ENCODE measurements at places on chromosomes 13 and 19. TPM values are rescaled to one million over a fixed set of nuclear protein-coding genes. Genes with fewer than 3 reads are reported as not detected.

DNA sequence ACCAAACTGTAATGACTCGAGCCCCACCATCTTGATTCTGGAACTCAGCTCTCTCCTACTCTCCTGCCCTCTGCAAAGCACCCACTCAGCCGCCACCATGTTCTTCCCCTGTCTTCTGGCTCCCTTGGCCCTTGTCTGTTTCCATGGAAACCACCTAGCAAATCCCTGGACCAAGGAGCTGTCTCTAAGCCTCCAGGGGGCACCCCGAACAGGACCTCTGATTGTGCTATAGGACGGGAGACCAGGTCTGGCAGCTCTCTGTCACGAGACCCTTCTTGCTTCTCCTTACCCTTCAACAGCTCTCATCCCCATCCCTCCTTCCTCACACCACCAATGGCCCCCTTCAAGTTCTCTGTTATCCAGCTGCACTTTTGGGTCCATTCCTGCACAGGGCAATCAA, 277.7 kb upstream of the ZNF507 start:
- H3K27me3 ChIP-seq = no peaks in the 10 kb centered on the region
- no peaks in the 10 kb centered on the region for H3K36me3 ChIP-seq
- no peak overlapping the region for H3K27ac ChIP-seq
- DNase-seq = no peak
- no peaks in the 10 kb centered on the region for H3K4me1 ChIP-seq

GRCh38 chr19:1052349-1052975, 12.6 kb downstream of the ABCA7 start:
- H3K4me1 ChIP-seq = no peaks in the 10 kb centered on the region
- H3K4me3 ChIP-seq = no peak overlapping the region
- H3K36me3 ChIP-seq = no peaks in the 10 kb centered on the region
- no peaks in the 10 kb centered on the region for H3K27me3 ChIP-seq
- no peak overlapping the region for H3K27ac ChIP-seq

- H3K27ac ChIP-seq = no peak overlapping the region
- no peak for DNase-seq
- H3K4me3 ChIP-seq = no peak overlapping the region
- peaks cover 4% of the 10 kb centered on the region for H3K4me1 ChIP-seq
- peaks cover 7% of the 10 kb centered on the region for H3K36me3 ChIP-seq
These were observed 141.5 kb downstream of the STK24 start for GRCh38 chr13:98435376-98435775.

DNA sequence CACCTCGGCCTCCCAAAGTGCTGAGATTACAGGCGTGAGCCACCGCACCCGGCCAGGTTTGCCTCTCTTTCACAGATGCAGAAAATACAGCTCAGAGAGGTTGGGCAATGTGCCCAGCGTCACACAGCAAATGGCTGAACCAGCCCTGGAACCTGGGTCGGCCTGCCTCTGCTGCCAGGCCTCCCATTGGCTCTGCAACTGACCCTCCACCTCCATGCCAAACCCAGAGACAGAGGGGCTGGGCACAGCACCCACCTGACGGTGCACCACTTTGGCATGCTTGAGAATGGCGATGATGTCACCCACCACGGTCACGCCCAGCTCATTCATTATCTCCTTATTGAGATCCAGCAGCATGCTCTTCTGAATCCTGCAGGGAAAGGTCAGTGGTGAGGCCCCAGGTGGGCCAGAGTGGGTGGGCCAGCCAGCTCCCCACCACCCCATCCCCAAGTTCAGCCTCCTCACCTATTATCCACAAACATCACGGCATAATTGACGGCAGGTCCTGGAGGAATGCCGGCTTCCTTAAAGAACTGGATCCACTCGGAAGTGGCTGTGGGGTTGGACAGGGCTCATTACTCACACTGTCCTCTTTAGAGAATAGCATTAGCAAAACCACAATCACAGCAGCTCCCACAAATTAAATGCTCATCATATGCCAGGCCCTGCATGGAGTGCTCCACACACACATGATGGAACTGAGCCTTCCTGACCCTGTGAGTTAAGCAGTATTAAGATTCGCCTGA, 12.2 kb downstream of the C19orf47 start:
- H3K27ac ChIP-seq = no peak overlapping the region
- no peak for DNase-seq
- H3K27me3 ChIP-seq = no peaks in the 10 kb centered on the region
- H3K4me1 ChIP-seq = no peaks in the 10 kb centered on the region
- H3K4me3 ChIP-seq = no peak overlapping the region

- no peak overlapping the region for H3K4me3 ChIP-seq
These were observed 8.2 kb upstream of the SIGLEC14 start for GRCh38 chr19:51654783-51655182.

- H3K27ac ChIP-seq = no peak overlapping the region
- no peaks in the 10 kb centered on the region for H3K36me3 ChIP-seq
- H3K4me1 ChIP-seq = no peaks in the 10 kb centered on the region
- no peak for DNase-seq
These were observed 5.5 kb upstream of the AKAP11 start for GRCh38 chr13:42266473-42266872.

DNA sequence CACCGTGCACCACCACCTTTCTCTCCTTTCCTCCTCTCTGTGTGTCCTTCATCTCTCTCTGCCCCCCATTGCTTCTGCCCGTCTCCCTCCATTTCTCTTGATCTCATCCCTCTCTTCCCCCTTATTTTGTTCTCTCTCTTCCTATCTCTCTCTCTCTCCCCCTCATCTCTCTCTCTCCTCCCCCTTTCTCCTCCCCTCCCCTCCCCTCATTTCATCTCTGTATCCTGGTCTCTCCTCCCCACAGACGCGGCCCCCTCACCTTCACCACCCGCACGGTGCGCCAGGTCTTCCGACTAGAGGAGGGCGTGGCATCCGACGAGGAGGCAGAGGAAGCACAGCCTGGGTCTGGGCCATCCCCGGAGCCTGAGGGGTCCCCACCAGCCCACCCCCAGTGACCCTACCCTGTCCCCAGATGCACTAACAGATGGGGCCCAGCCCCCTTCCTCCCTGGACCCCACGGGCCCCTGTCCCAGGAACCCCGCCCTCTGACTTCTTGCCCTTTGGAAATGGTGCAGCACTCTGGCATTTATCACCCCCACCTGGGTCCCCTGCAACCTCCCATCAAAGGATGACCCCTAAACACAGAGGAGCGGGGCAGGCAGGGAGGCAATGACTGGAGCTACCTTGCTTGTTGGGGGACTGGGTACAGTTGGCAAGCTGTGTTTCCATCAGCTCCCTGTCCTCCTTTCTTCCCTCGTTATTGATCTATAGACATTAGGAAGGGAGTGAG, 19.6 kb downstream of the KCNC3 start:
- H3K27ac ChIP-seq = no peak overlapping the region
- no peaks in the 10 kb centered on the region for H3K36me3 ChIP-seq

DNA sequence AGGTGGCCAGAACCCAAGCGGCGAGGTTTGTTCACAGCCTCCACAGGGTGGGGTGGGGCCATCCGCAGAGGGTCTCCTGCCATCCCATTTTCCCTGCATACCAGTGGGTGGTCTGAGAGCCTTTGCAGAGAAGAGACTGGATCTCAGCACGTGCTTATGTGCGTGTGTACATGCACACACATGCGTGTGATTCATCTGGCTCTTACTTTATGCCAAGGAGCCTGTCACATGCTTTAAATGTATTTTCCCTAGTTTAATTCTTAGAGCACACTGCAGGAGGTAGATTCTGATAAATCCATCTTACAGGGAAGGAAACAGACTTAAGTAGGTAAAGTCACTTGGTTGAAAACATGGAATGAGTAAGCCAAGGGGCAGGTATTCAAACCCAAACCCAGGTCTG, 47.1 kb downstream of the CAPN12 start:
- no peak overlapping the region for H3K4me3 ChIP-seq
- DNase-seq = no peak
- H3K36me3 ChIP-seq = peaks cover 4% of the 10 kb centered on the region
- H3K27me3 ChIP-seq = no peaks in the 10 kb centered on the region

GRCh38 chr19:40549007-40549708, 27.5 kb upstream of the SHKBP1 start:
- no peaks in the 10 kb centered on the region for H3K36me3 ChIP-seq
- H3K27me3 ChIP-seq = peaks cover 4% of the 10 kb centered on the region
- peaks cover 5% of the 10 kb centered on the region for H3K4me1 ChIP-seq
- no peak overlapping the region for H3K4me3 ChIP-seq
- peak; percentile 67 for DNase-seq

DNA sequence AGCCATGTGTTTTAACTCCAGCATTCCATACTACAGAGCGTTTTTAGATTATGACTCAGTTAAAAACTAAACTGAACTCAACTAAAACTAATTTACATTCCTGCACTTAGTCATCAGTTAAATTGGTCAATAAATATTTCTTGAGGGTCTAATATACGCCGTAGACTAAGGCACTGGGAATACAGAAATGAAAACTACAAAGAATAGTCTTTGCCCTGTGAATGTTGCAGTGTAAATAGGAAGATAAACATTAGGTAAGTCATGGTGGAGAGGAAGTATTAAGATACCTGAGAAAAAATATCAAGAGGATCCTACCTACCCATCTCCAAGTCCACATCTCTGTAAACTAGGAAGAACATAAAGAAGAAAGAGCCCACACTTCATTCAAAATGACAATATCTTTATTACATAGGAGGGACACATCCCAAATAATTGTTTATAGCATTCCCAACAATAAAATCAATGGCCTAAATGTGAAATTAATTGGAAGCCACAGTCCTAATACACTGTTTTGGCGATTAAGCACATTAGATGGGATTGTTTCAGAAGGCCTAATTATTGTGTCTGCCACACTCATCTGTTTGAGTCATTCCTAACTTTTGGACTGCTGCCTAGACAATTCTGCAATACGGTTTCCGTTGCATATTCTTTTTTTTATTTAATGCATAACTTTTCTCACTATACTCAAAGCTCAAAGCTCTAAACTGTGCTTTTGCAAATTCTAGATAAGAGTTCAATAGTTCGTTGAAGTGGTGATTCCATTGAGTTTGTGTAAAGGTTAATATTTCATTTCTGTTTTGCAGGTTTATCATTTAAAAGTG, 52.9 kb downstream of the MBNL2 start:
- no peak overlapping the region for H3K4me3 ChIP-seq
- no peak for DNase-seq
- H3K36me3 ChIP-seq = no peaks in the 10 kb centered on the region
- no peak overlapping the region for H3K27ac ChIP-seq
- H3K27me3 ChIP-seq = no peaks in the 10 kb centered on the region
- peaks cover 23% of the 10 kb centered on the region for H3K4me1 ChIP-seq

- no peaks in the 10 kb centered on the region for H3K27me3 ChIP-seq
- no peaks in the 10 kb centered on the region for H3K36me3 ChIP-seq
- DNase-seq = no peak
These were observed 54.5 kb upstream of the GPI start for GRCh38 chr19:34310494-34310981.

GRCh38 chr13:24050292-24050711, 110.2 kb upstream of the SPATA13 start:
- DNase-seq = peak; percentile 74
- H3K27me3 ChIP-seq = no peaks in the 10 kb centered on the region
- H3K27ac ChIP-seq = peak overlapping the region; percentile 7
- H3K36me3 ChIP-seq = no peaks in the 10 kb centered on the region

GRCh38 chr13:78594456-78594975, 8.8 kb downstream of the POU4F1 start:
- H3K27ac ChIP-seq = no peak overlapping the region
- H3K36me3 ChIP-seq = no peaks in the 10 kb centered on the region
- H3K27me3 ChIP-seq = peaks cover 75% of the 10 kb centered on the region
- no peaks in the 10 kb centered on the region for H3K4me1 ChIP-seq
- no peak for DNase-seq
- no peak overlapping the region for H3K4me3 ChIP-seq

DNA sequence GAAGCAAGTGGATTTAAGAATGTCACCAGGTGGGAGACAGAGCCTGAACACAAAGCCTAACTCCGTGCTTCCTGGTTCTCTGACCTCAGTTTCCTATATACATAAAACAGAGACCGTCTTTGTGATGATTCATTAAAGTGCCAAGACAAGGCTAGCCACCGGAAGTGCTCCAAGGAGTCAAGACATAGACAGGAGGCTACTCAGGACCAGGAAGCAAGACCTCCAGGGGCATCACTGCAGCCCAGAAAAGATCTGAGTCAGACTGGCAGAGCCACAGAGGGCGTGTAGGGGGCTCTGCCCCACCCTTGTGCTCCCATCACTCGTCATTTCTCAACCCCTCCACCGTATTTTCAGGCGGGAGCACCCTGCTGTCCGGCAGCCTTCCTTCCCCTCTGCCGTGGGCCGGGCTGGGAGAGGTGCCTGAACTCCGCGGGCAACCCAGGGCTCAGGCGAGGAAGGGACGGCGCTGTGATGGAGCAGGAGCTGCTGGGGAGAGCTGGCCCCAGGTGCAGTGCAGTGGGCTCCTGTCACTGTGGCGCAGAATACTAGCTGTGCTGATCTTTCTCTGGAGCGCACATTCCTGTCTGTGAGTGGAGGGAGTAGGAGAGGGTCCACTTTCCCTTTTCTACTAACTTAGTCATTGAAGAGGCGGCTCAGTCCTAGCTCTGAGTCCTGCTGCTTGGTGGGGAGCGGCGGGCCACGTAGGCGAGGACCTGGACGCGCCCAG, 134.7 kb upstream of the GPR12 start:
- no peaks in the 10 kb centered on the region for H3K36me3 ChIP-seq
- H3K4me1 ChIP-seq = no peaks in the 10 kb centered on the region
- H3K27ac ChIP-seq = no peak overlapping the region

GRCh38 chr13:38819596-38819995, 132.7 kb downstream of the FREM2 start:
- peaks cover 32% of the 10 kb centered on the region for H3K4me1 ChIP-seq
- no peak for DNase-seq
- peak overlapping the region; percentile 64 for H3K27ac ChIP-seq
- H3K4me3 ChIP-seq = no peak overlapping the region

GRCh38 chr19:5480427-5480836, 25.2 kb downstream of the ZNRF4 start:
- H3K4me1 ChIP-seq = no peaks in the 10 kb centered on the region
- no peak for DNase-seq
- H3K27ac ChIP-seq = no peak overlapping the region
- no peaks in the 10 kb centered on the region for H3K36me3 ChIP-seq

GRCh38 chr19:3041327-3041726, 12.2 kb upstream of the TLE2 start:
- H3K27me3 ChIP-seq = no peaks in the 10 kb centered on the region
- no peak for DNase-seq
- no peak overlapping the region for H3K4me3 ChIP-seq
- H3K4me1 ChIP-seq = peaks cover 11% of the 10 kb centered on the region

NCR1 gene
- not detected for total RNA-seq

C5AR2 gene
- total RNA-seq = 0.81 TPM

KANK3 gene
- 22.1 TPM for total RNA-seq

ZNF90 gene
- 15.3 TPM for total RNA-seq

KLC3 gene
- total RNA-seq = 0.88 TPM

CGB5 gene
- total RNA-seq = not detected

SLC6A16 gene
- 7.8 TPM for total RNA-seq

All from thyroid gland (tissue), 4 donors.